ENCODE measurements at places on chromosomes 7 and 10.

GRCh38 chr7:151243408-151244195 lies 4.9 kb downstream of the SMARCD3 start:
- DNase-seq, result no peak

DNA sequence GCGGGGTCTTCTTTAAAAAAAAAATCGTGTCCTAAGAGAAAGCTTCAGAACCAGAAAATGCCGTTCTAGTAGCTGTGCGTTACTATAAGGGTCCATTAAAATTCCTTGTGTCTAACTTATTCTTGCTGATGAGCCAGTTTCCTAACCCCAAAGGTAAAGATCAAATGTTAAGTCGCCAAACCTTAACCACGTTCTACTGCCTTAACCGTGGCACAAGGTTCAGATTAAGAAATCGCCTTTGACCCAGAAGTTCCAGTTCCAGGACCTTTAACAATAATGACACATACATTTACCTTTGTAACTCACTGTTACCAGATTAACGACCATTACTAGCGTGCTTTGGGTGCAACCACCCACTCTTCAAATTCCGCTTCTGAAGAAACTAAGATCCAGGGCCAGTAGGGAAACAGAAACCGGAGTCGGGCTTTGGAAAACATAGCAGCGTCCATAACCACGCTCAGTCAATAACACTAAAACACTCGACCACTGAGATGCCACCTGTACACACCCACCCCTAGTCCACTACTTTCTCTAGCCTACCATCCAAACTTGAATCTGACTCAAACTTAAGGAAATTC lies 620 bp downstream of the BET1 start:
- no peak for DNase-seq

- peak; percentile 63 for DNase-seq
Measured at GRCh38 chr10:7700577-7701125, 2.5 kb upstream of the ITIH2 start.

DNA sequence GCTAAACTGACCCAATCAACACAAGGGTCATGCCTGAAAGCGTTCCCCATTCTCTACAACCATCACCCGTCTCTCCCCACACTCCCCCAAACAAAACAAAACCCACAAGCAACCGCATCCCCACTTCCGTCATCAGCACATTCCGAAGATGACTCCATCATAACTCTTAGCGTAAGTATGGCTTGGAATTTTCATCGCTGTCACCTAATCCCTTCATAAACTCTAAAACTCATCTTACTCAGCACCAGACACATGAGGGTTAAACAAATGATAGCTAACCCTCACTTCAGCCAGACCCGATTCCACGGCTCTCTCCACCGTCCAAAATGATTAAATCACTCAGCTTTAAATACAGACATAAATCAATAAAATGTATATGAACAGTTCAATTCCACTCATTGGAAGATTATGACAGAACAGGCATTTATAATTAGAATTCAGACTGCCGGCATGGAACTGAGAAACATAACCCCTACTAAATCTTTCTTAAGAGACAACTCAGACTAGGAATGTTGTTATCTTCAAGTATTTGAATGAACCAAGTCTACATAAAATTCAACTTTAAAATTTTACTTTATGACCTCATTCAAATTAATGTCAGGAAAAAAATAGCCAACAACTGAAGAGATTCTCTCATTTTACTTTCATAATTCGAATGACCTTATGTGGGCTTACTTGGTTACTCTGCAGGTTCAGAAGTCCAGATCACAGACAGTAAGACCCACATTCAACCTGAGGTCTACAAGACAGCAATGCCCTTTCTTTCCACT lies 215.9 kb downstream of the PARD3 start:
- no peak for DNase-seq

DNA sequence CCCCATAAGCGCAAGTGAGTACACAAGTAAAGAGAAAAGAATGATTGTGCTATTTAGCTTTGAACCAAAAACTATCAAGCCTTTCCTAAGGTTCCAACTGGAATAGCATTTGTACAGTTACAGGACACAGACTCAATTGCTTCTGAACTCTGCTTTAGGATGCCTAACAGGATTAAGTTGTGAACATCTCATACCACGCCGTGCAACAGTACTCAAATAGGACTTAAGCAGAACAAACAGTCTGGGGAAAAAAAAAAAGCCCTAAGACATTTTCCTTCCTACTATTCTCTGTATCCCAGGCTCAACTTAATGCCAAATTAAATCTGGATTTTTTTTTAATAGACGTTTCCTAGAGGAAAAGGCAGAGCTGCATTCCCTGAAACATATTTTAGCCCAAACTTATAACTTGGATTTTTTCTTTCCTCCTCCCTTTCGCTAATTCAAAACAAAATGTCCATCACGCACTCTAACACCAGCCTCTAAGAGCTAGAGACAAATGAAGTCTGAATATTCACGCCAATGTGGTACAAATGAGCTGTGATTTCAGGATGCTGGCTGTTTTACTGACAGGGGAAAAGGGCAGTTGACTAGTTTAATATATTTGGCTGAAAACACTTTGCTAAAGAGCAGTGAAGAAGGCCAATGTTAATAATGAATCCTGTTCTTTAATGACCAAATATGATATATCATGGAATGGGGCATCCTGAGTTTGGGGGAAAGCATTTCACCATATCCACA lies 68.6 kb downstream of the CALD1 start:
- no peak for DNase-seq

- DNase-seq, result no peak
Measured at GRCh38 chr7:85114342-85114741, 72.5 kb downstream of the SEMA3D start.

- no peak for DNase-seq
Measured at GRCh38 chr7:21300692-21301091, 127.2 kb upstream of the SP4 start.

GRCh38 chr7:43195256-43195655 lies 82.8 kb downstream of the HECW1 start:
- no peak for DNase-seq

GRCh38 chr7:2804227-2804763 lies 39.8 kb downstream of the GNA12 start:
- DNase-seq, result no peak

DNA sequence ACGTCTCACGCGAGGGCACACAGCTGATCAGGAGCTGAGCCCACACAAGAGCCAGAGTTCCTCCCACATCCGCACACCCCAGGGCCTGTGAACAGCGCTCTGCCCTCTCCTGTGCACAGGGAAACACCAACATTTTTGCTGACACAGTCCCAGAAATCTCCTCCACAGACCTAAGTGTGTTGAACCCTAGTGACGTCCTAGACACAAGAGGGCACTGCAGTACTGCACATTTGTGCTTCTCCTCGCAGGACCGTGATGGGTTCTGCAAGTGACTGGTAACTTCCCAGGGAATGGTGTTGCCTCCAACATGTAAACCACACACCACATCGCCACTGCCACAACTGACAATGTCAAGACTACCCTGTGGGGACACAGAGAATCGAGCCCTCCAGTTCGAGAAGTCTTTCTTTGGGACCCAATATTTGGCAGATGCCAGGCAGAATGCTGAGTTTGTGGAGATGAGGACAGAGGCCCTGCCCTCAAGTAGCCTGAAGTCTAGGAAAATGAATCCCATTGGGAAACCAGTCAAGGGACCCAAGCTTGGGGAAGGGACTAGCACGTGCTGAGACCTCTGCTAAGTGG lies 170.3 kb downstream of the PAXIP1 start:
- peak; percentile 69 for DNase-seq

DNA sequence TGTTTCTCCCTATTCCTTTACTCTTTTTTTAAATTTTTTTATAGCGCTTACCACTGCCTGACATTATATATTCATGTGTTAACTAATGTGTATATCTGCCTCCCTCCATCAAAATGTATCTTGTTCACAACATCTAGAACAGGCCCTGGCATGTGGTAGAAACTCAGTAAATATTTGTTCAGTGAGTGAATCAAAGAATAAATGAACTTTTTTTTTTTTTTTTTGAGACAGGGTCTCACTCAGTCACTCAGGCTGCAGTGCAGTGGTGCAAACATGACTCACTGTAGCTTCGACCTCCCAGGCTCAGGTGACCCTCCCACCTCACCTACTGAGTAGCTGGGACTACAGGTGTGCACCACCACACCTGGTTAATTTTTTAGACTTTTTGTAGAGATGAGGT lies 7.5 kb upstream of the CALD1 start:
- no peak for DNase-seq

DNA sequence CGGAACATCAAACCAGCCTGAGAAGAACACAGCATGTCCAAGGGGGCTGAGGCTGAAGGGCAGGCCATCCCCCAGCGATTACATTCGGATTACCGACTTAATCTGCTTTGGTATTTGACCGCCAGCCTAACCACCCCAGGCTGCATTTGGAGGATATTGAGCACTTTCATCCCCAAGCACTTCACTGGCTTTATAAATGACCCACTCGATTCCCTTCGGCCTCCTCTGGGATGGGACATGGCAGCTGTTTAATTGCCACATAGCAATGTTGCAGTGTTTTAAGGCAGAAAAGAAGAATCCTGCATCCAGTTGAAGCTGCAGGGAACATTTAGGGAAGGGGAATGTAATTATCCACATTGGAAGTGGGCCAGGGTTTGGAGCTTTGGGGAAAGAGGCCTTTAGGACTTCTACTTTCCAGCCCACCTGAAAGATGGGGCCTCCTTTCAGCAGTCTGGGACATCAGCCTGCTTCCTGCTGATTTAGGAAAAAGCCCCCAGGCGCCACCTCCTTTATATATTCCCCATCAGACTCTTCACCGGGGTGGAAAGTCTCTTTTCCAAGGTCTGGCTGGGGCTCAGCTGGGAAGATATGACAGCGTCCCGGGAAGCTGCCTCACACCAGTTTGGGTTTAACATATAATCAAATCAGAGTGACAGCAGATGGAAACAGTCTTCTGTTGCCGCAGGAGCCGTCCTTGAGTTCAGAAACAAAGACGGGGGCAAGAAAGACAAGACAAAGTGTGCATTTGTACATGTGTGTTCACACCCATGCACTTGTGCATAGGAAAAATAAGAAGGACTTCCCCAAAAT lies 9.2 kb downstream of the DPCD start:
- no peak for DNase-seq

- DNase-seq, result no peak
Measured at GRCh38 chr7:151311294-151311864, 30.2 kb upstream of the NUB1 start.

DNA sequence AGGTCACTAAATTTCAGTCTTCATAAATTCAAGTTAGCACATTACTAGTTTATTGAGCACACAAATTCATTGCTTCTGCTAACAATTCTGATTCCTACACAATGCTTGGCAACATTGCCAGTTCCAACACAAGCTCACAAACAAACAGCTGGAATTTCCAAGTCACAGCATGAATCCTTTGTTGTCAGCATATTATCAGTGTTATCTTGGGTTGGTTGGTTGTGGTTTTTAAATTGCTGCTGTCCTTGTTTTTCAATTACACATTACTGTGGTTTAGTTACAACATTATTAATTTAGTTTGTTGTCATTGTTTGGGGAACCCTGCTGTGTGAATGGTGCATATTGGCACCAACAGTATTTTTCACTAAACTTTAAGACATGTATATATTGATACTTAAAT lies 86.0 kb upstream of the ARID5B start:
- DNase-seq, result no peak
